ENCODE measurements at places on chromosomes 1 and 21. TPM values are rescaled to one million over a fixed set of nuclear protein-coding genes. Genes with fewer than 3 reads are reported as not detected.

Gene AADACL3
- polyA plus RNA-seq: not detected

Gene NSL1
- polyA plus RNA-seq: 56.3 TPM

Gene GJA4
- polyA plus RNA-seq: not detected

Gene LBR
- 121 TPM for polyA plus RNA-seq

Gene RGS1
- polyA plus RNA-seq: 17.7 TPM

Gene OR14I1
- polyA plus RNA-seq: not detected

Gene ZNF436
- 3.5 TPM for polyA plus RNA-seq

Gene TNFAIP8L2
- 10.8 TPM for polyA plus RNA-seq

Measured in CD4-positive, alpha-beta memory T cell (primary cell).